ENCODE measurements at places on chromosomes 13 and 19.

- DNase-seq: no peak
Measured at GRCh38 chr19:27955485-27956480, 1257.2 kb downstream of the UQCRFS1 start.

- DNase-seq: peak; percentile 97
Measured at GRCh38 chr19:5803752-5804515, 933 bp upstream of the NRTN start.

GRCh38 chr13:43303033-43303729 is 279.8 kb downstream of the DNAJC15 start:
- DNase-seq: peak; percentile 31

- DNase-seq: no peak
Measured at GRCh38 chr13:59437544-59438301, 726.0 kb downstream of the DIAPH3 start.

DNA sequence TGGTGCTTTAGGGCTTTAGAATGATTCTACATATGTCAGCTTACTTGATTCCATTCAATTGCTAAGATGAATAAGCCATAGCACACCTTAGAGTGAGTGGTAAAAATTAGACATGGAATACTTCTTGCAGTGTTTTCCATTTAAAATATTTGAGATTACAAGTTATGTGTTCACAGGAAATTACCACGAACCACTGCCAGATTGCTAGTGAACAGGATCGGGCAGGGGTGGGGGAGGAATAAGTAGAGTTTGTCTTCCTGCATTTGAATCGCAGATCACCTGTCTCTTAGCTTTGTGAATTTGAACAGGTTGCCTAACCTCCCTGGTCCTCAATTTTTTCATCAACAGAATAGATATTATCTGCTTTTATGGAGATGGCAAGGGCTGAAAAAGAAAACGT is 124.6 kb downstream of the GGACT start:
- DNase-seq: no peak

- peak; percentile 70 for DNase-seq
Measured at GRCh38 chr19:43489310-43489709, 15.2 kb downstream of the PHLDB3 start.

DNA sequence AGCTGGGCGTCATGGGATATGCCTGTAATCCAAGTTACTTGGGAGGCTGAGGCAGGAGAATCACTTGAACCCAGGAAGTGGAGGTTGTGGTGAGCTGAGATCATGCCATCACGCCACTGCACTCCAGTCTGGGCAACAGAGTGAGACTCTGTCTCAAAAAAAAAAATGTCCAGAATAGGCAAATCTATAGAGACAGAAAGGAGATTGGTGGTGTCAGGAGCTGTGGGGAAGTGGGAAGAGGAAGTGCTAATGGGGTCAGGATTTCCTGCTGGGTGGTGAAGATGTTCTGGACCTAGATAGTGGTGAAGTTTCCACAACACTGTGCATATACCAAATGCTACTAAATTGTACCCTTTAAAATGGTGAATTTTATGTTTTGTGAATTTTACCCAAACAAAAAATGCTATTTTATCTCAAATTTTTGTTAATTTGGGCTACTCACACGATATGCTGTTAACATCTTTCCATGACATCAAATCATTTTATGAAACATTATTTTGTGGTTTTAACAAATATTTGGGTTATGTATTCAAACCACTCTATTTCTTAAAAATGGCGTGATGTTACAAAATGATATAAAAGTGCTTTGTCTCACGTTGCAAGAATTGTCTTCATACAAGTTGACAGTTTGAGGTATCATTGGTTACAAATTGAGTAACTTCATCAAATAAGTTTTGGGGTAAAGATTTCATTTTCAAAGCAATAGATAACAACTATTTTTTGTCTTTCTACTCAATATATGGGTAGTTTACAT is 7.4 kb upstream of the CYP4F3 start:
- DNase-seq: no peak

DNA sequence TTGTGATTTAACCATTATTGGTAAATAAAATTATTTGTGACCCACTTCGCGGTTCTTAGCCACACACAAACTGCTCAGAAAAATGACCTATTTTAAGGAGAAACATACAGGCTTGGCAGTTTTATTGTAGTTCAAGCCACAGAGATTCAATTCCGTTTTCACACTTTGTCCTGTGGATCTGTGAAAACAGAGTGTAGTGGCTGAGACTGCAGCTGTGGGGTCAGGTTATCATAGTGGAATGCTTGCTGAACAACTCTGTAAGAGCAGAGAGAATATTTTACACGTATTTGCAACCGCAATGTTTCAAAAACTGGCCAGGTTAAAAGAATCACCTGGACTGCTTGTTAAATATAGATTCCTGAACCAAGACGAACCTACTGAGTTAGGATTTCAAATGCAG is 292.5 kb downstream of the GPC5 start:
- DNase-seq: no peak

GRCh38 chr13:25602176-25602575 is 230.4 kb downstream of the ATP8A2 start:
- DNase-seq: no peak

- no peak for DNase-seq
Measured at GRCh38 chr19:23437901-23438300, 42.6 kb upstream of the ZNF91 start.

DNA sequence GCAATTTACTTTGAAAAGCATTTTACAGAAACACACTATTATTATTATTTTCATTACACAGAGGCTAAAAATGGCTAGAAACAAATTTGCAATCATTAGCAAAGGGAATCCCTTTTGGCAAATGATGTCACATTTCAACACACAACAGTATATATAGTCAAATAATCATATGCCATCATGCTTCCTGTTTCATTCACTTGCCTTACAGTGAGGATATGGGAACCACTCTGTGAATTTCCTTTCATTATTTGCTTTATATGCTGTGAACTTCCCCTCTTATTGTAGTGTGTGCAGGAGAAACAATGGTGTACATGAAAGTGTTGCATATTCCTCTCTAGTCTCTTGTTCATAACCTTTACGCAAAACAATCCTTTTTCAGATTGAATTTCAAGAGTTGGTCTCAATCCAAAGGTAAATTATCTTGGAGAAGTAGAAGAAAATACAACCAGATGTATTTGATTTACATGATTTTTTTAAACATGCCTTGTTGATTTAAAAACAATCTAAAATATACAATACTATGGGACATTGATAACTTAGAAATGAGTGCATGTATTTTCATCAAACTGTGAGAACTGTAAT is 657.3 kb downstream of the EFNB2 start:
- DNase-seq: no peak

DNA sequence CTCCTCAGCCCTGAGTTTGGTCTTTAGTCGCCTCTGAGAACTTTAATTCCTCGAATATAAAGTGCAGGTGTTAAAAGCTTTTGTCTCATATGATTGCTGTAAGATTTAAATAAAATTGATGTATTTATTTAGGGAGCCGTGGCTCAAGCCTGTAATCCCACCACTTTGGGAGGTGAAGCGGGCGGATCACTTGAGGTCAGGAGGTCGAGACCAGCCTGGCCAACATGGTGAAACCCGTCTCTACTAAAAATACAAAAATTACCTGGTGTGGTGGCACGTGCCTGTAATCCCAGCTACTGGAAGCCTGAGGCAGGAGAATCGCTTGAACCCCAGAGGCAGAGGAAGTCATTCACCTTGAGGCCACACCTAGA is 559 bp upstream of the SLC1A5 start:
- DNase-seq: no peak

- DNase-seq: peak; percentile 13
Measured at GRCh38 chr19:46776927-46777911, 11.2 kb downstream of the SLC1A5 start.

DNA sequence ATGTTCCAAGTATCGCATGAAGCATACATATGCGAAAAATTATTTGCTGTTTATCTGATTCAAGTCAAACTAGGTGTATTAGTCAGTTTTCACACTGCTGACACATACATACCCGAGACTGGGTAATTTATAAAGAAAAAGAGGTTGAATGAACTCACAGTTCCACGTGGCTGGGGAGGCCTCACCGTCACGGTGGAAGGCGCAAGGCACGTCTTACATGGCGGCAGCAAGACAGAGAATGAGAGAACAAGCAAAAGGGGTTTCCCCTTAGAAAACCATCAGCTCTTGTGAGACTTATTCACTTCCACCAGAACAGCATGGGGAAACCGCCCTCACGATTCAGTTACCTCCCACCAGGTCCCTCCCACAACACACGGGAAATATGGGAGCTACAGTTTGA is 13.0 kb upstream of the PROZ start:
- DNase-seq: no peak

DNA sequence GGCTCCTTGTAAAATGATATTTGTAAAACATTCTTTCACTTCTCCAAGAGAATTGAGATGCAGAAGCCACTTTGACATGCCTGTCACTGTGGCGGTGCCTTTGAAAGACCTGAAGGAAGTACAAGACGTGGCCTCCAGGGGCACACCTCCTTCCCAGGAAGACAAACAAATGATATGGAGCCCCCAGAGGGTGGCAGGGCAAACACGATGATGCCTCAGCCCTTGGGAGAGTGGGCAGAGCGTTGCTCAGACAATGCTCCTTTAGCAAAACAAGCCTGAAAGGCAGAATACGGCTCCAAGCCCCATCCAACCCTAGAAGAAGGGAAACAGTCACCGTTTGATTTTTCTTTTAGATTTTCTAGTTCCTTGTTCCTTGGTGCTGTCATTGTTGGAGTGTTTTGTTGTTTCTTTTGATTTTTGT is 9.2 kb upstream of the ATP12A start:
- no peak for DNase-seq

DNA sequence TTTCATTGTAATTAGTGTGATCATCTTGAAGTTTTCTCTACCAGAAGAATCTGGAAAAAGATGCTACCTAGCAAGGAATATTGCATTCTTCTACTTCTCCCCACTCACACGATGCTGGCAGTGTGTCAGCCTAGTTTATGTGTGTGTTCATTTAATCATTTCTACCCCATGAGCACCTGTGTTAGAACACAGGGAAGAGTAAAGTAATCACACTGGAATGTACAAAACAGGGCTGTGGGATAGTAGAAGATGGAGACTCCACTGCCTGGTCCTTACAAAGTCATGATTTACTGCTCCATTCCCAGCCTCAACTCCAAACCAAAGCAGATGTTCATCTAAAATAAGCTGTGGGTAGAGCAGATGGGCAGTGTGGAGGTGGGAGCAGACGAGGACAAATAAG is 47.7 kb upstream of the RGCC start:
- DNase-seq: no peak

GRCh38 chr19:3979289-3979673 is 6.0 kb downstream of the EEF2 start:
- DNase-seq: no peak

DNA sequence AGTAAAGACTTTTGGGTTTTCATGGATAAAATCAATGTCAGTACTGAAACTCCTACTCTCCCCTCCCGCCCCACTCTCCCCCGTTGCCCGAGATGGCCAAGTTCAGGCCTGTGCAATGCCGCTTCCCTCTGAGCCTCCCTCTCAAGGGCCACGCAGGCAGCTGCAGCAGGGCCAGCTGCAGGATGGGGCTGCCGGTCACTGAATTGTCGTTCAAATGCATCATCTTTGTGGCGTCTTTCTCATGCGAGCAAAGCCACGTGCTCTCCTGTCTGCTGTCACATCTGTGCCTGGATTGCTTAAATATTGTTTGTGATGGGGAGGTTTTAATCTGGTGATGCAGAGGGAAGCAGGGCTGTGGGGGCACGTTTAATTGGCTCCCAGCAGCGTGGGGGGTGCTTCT is 26.6 kb downstream of the SHISA2 start:
- no peak for DNase-seq

GRCh38 chr13:33927315-33927714 is 109.4 kb downstream of the RFC3 start:
- no peak for DNase-seq

- no peak for DNase-seq
Measured at GRCh38 chr13:80171096-80171495, 169.8 kb downstream of the SPRY2 start.

- no peak for DNase-seq
Measured at GRCh38 chr13:107900775-107901174, 314.6 kb downstream of the LIG4 start.

Measured in GM13976 (cell line).